Aorta (tissue), 5 donors: ENCODE measurements at places on chromosomes 3 and 15. TPM values are rescaled to one million over a fixed set of nuclear protein-coding genes. Genes with fewer than 3 reads are reported as not detected.
A peak's percentile ranks its signal among the peaks of the same experiment; 100 is the strongest.

DNA sequence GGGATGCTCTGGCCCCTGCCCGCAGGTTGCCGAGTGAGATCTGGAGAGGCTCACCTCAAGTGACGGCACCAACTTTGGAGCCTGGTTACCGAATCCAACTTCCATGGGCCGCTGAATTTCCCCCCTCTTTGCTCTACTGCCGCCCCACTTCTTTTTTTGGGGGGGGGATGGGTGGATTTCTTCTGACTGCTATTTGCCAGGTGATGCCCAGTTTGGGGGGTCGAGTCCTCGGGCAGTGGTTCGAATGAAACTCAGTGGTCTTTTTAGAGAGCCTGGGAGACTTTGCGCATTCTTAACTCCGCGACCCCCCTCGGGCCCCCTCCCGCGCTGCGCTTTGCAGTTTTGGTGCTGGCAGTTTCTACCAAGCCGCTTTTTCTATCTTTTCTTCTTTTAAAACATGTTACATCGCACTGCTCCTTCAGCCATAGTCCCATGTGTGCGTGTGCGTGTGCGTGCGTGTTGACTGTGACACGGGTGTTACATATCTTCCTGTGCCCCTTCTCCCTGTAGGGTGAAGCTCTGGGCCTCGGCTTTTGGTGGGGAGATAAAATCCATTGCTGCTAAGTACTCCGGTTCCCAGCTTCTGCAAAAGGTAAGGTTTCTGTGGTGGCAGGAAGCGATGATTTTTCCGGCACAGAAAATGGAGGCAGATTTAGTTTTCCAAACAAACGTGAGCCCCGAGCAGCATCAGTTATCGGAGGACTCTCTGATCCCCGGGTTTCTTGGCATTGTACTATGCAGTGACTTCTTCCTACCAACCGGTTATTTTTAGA lies 837 bp downstream of the CACNA2D3 start:
- no peak for DNase-seq

GRCh38 chr15:71011503-71012155 lies 103.6 kb upstream of the THSD4 start:
- DNase-seq, result no peak

DNA sequence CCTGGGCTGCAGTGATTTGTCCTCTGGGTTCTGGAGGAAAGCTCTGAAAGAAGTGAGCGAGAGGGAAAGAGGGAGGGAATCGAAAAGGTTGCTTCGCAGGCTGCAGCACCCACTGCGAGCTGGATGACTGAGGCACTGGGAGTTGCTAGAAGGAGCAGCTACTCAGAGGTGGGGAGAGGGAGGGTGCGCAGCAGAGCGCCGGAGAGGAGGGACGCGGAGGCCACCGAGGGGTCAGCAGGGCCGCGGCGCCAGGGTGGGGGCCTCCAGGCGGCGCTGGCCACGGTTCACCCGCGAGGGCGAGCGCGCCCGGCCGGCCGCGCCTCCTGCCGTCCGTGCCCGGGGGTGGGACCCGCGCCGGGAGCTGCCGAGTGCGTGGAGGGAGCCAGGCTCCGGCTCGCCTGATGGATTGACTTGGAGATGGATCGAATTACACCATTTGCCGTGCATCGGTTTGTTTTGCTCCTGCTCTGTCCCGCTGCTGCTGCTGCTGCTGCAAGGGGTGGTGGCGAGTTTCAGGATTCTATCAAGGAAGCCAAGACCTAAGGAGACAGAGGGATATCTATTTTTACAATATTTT lies at the start of gene SEMA6D:
TSS of gene SEMA6D (plus strand) at position 470 of the 577 bp plus-strand sequence. CDS start 42,294 bp downstream, outside the sequence.
- peak; percentile 82 for DNase-seq

- DNase-seq, result peak; percentile 75
These were observed 1.9 kb downstream of the LOXL1 start for GRCh38 chr15:73928241-73928579.

GRCh38 chr3:157276801-157277200 lies 116.9 kb upstream of the CCNL1 start:
- no peak for DNase-seq

The AHSG gene
- not detected for total RNA-seq
